ENCODE measurements at places on chromosomes 1 and 21. TPM values are rescaled to one million over a fixed set of nuclear protein-coding genes. Genes with fewer than 3 reads are reported as not detected.
A peak's percentile ranks its signal among the peaks of the same experiment; 100 is the strongest.

DNA sequence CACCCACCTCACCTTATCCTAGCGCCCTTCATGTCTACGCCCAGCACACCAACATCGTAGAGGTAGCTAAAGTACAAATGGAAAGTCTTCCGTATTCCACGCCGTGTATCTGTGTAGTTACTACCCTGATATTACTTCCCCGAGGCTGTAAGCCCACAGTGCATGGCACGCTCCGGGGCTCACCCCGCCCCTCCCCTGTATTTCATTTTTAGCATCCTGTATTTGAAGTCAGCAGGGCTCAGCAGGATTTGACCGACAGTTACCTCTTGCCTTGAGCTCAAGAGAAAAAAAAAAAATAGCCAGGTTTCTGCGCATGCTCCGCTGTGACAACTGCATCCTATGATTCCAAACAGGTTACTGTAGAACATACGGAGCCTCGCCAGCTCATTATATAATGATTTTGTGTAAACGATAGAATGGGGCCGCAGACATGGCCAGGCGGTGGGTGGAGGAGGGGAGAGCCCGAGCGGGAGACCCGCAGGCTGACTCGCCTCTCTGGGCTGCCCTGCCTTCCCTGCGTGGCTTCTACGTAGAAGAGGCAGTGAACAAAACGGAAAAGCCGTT lies 1.3 kb downstream of the ABCG1 start:
- DNase-seq = peak; percentile 64

DNA sequence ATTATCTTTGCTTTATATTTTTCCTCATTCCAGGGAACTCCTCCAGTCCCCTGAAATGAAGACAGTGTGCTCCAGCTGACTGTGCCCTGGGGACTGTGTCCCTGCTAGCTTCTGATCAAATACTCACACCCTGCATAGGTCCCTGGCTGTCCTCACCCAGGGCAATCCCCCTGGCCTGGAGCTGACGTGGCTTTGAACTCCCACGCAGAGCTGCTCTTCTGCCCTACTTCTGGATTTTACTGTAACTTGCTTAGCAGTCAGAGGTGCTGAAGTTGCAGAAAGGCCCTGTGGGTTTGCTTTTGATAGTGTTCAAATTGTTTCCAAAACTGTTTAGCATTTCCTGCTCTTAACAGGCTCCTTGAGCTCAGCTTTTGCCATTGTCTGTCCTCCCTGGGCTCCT lies 186.5 kb downstream of the FASLG start:
- no peak for DNase-seq

- no peak for DNase-seq
Measured at GRCh38 chr1:31551208-31551607, 25.1 kb upstream of the TINAGL1 start.

GRCh38 chr1:189669846-189670245 lies 807.8 kb downstream of the BRINP3 start:
- DNase-seq = no peak

- DNase-seq = no peak
Measured at GRCh38 chr1:40903106-40903505, 40.9 kb upstream of the CITED4 start.

DNA sequence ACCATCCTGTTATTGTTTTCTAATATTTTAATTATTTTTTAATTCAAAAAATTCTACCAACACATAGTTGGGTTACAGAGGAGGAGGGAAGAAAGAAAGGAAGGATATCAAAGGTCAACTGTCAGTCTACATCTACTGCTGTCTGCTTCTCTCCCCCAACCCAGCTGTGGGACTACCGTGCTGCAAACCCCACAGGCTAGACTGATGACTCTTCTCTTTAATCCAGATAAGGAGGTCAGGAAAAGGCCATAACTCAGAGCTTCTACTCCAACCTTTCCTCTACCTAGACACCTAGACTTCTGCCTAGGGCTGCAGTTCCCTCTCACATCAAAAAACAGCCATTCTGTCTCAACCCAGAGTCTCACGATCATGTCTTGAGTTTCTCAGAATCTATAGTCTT lies 124.2 kb upstream of the ETV3 start:
- no peak for DNase-seq

DNA sequence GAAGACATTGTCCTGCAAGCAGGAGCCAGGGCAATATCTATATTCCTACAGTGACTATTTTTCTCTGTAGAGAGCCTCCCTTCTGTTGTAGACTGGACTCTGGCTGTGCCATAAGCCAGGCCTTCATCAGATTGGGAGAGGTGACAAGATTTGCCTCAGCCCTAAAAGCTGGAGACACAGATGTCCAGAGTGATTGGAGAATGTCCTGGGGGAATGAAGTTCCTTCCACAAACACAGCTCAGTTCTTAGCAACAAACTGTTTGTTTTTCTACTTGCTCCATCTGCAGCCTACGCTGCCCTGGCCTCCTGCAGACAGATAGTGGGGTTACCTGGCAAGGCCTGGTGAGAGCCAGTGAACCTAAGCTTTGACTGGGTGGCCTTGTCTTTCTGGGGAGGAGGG lies 29.9 kb upstream of the SNX27 start:
- no peak for DNase-seq

Gene GJA8
- polyA plus RNA-seq = not detected

GRCh38 chr1:60341274-60341673 lies 267.7 kb upstream of the C1orf87 start:
- DNase-seq = no peak

GRCh38 chr1:94675373-94675772 lies 133.8 kb upstream of the F3 start:
- no peak for DNase-seq
